Fibroblast of lung (primary cell): ENCODE measurements at places on chromosomes 13 and 19. TPM values are rescaled to one million over a fixed set of nuclear protein-coding genes. Genes with fewer than 3 reads are reported as not detected.

DNA sequence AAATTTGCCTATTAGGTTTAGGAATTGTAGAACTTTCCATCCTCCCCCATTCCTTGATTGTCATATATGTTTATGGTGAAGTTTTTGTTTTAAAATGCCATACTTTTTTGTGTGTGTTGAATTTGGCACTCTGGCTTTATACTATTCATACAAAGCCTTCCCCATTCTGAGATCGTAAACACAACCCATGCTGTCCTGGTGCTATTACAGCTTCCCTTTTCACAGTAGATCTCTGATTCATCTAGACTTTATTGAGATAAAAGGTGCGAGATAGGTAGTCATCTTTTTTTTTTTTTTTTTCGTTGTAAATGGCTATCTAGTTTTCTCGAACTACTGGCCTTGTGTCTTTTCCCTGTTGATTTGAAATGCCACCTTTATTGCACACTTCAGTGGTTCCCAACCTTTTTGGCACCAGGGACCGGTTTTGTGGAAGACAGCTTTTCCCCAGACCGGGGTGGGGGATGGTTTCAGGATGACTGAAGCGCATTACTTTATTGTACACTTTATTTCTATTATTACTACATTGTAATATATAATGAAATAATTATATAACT, 94.6 kb downstream of the LRCH1 start:
- DNase-seq: no peak

- DNase-seq: no peak
Measured at GRCh38 chr13:114012141-114012540, 38.3 kb upstream of the C13orf46 start.

GRCh38 chr19:44712864-44713515, 14.0 kb downstream of the CEACAM16 start:
- DNase-seq: peak; percentile 15

GRCh38 chr19:11088506-11089253, 583 bp upstream of the LDLR start:
- no peak for DNase-seq

- DNase-seq: peak; percentile 25
Measured at GRCh38 chr19:16433986-16434385, 37.8 kb downstream of the EPS15L1 start.

TTC9B gene
- total RNA-seq: not detected in 2 replicates

DNA sequence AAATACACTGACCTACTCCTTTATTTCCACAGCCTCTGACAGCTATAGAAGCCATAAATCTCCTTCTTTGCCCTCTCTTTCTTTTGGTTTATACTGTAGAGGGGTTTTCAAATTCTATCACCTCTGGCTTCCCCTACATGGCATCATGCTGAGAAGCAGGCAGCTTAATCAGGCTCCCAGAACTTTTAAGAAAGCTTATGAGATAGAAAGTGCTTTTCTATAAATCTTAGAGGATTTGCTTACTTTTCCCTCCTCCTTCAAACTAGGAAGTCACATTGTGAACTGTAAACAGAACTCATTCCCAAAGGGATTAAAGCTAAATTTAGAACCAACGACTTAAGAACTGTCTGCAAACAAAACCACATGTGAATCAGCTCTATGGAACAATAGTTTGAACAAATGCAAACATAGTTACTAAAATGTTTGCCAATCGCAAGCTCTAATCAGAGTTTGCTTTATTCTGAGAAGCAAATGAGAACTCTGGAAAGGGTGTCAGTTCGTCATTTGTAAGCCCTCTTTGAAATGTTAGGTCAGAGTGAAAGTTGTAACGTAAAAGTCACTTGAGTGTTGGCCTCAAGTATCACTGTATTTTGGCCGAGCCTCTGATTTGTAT, 344.1 kb downstream of the RFC3 start:
- DNase-seq: peak; percentile 86

DNA sequence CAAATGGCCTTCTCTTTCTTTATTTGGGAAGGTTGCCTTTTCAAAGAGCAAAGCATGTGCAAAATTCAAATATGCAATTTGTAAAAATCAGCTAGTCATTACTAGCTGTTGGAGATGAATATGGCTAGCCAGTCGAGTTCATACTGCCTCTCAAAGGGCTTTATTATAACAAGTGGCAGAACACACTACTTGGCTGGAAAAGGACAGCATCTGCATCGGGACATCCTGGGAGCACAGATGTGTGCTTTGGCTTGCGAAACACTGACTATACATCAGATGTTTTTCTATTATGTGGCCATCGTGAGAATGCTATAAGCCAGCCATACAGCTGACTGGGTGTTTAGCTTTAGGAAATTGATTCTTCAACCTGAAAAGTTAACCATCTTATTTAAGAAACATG, 424.2 kb downstream of the KCTD12 start:
- DNase-seq: peak; percentile 70

DNA sequence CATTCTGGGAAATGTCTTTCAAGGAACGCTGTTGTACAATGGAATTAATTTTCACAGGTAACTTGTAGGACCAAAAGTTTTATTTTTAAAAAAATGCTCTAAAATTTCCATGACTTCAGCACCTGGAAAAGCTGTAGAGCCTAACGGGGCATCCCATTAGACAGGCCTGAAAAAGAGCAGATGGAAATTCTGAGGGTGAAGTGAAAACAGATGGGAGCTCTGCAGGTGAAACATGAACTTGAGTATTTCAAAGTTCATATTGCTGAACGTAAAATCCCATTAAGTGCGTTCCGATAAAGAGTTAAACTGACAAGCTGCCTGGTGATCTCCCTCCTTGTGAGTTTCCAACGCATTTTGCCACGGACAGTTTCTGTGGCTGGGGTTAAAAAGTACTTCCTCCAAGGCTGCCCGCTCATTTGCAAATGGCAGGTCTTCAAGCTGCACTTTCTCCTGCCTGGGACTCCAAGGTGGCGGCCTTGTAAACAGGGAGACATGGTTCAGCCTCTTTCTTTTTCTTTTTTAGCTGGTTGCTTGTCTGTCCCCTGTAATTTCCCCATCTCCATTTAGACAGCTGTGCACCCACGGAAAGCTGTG, 450.4 kb downstream of the FGF9 start:
- no peak for DNase-seq

S1PR2 gene
- total RNA-seq: 25.9 and 39.3 TPM in 2 replicates

DNA sequence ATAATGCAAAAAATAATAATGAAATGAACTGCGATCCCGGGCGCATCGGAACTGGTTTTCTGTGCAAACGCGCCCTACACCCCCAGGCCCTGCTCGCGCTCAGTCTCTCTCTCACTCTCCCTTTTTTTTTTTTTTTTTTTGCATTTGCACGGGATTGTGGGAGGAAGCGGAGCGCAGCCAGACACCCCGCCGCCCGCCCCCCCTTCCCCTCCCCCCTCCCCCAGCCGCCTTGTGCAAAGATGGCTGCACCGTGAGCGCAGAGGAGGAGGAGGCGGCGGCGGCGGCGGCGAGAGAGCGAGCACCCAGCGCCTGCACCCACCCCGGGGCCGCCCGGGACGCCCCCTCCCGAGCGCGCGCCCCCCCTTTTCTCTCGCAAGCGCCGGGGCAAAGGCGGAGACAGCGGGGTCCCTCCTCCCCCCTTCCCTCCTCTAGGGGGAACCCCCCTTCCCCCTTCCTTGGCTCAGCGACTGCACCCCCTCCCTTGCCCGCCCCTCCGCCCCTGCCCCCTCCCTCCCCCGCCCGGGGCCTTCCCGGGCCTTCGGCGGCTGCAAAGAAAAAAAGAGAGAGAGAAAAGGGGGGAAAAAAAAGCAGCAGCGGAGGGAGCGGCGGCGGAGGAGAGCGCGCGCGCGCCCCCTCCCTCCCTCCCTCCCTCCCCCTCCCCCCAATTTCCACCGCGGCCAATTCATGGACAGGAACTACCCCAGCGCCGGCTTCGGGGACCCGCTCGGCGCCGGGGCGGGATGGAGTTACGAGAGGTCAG, at the start of gene PRR12:
Gene PRR12, plus strand, starts transcription at position 212 of the 760 bp plus-strand sequence. Its CDS starts 473 bp downstream, at position 685.
- DNase-seq: peak; percentile 72

RFPL4AL1 gene
- not detected in 2 replicates for total RNA-seq

ZNF675 gene
- total RNA-seq: 3.6 and 6.6 TPM in 2 replicates

DNA sequence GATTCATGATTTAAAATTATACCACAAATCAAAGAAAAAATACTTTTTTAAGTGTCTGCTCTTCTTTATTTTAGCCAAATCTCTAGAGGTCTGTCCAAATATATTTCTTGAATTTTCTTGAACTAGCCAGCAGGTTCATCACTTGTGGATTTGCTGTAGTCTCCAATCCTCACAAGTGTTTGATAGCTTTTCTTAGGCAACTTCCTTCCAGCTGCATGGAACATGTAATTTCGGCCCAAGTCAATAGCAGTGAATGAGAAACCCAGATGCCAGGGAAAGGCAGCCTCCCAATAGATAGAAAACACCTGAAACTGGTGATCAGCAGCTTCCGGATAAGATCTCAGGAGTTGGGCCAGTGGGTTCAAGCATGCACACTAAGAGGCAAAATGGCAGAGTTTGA, 15.6 kb upstream of the RNASEH2B start:
- DNase-seq: no peak

GRCh38 chr19:47518139-47518538, 3.3 kb upstream of the NAPA start:
- DNase-seq: no peak

- DNase-seq: peak; percentile 49
Measured at GRCh38 chr19:10501971-10502523, 1.1 kb downstream of the KEAP1 start.

ZNF132 gene
- total RNA-seq: 9.5 and 14.5 TPM in 2 replicates

NTN5 gene
- under 0.01 and 0.51 TPM in 2 replicates for total RNA-seq

DNA sequence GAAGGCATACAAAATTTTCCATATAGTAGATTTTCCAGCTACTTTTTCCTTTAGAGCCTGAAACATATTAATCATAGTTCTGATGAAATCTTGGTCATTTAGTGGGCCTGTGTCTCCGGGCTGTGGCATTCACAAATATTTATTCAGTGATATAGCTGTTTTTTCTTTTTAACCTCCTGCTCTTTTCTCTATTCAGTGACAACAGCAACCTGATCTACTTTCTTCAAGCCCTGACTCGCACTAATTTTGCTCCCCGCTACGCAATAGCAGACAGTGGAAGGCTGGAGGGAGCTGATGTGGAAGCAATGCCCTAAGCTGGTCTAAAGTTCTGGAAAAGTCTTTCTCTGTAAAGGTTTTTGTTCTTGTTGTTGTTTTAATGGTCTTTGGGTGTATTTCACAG, 289.7 kb downstream of the SLITRK6 start:
- peak; percentile 60 for DNase-seq

ZNF112 gene
- 9.1 and 10.0 TPM in 2 replicates for total RNA-seq

- DNase-seq: no peak
Measured at GRCh38 chr13:78596399-78596735, 7.0 kb downstream of the POU4F1 start.

GRCh38 chr13:92807353-92807752, 419.3 kb upstream of the GPC6 start:
- DNase-seq: peak; percentile 70

DNA sequence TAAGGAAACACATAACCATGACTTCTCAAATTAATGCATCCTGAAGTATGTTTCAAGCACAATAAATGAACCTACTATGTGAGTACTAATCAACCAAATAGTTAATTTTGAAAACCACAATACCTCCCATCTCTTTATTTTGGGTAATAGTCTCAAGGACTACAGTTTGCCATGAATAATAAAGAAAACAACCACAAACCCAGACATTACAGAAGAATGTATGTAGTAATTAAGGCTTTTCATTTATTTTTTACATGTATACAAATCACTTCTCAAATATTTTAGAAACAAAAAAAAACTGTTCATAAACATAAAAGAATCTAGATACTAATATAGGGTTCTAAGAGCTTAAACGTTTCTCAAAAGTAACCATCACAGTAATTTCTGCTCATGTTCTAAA, 6.8 kb downstream of the KATNAL1 start:
- peak; percentile 30 for DNase-seq

FFAR1 gene
- total RNA-seq: not detected in 2 replicates

- DNase-seq: no peak
Measured at GRCh38 chr13:95276037-95276505, 25.2 kb downstream of the ABCC4 start.

DNA sequence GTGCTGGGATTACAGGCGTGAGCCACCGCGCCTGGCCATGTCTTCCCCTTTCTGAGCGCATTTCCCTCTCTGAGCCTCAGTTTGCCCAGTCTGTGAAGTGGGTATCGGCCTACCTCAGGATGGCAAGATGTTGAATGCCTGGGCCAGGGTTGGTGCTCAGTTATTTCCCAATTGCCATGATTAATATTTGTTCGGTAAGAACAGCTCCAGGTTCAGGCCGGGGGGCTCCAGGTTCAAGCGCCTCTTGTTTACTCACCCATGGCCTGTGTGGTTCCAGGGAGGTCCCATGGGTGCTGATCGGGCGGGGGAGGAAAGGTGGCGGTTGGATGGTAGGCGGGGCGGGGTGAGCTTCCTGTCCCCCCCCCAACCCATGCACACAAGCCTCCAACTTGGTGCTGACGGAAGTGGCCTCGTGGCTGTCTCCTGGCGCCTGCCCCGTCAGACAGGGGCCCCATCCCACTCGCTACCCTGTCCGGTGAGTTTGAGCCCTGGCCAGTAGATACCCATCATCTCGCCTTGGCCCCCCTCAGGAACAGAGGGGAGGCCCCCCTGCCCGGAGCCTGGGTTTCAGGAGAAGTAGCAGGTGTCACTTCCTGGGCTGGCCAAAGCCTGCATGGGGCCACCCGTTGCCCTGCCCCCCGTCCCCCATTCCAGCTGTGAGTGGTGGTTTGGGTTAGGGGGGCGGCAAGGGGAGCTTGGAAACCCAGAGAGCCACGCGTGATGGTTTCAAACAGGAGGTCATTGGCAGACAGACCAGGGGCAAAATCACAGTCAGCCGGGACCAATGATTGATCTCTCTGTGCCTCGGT, at the start of gene FCHO1:
Gene FCHO1, plus strand, starts transcription at position 375 of the 809 bp plus-strand sequence. CDS start 3,688 bp downstream, outside the sequence.
- no peak for DNase-seq

GRCh38 chr19:11151181-11151580, 4.4 kb downstream of the SPC24 start:
- no peak for DNase-seq

SHD gene
- total RNA-seq: not detected in 2 replicates

GRCh38 chr13:51846756-51847155, 1.8 kb upstream of the TMEM272 start:
- no peak for DNase-seq

ADAMTSL5 gene
- 1.5 and 3.1 TPM in 2 replicates for total RNA-seq

DNA sequence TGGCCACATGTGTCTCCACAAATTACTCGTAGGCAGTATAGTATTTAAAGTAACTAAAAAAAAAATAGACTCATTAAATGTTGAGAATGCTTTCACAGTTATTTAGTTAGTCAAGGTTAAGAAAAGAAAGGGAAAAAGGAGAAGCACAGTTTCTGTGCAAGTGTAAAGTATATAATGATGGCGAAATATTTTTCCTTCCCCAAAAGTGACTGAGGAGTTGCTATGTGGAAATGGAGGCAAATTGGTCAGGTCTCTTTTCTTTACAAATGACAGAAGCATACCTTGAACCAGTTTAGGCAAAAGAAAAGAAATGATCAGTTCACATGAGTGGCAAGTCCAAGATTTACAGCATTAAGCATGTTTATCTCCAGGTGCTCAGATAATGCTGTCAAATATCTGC, 18.0 kb downstream of the CSNK1A1L start:
- no peak for DNase-seq

GRCh38 chr19:40598121-40598917, 2.9 kb upstream of the LTBP4 start:
- peak; percentile 82 for DNase-seq

DNA sequence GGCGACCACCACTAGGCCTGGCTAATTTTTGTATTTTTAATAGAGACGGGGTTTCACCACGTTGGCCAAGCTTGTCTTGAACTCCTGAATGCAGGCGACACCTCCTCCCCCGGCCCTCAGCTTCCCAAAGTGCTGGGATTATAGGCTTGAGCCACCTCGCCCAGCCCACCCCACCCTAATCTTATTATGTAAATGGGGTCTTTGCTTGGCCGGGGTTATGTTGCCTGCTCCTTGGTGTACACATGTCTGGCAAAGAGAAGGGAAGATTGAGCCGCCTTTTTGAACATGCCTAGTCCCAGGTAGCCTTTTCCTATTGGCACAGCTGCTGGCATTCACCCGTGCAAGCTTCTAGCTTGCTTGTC, 106.8 kb downstream of the KCTD15 start:
- DNase-seq: no peak
